K562 (cell line): ENCODE measurements at places on chromosomes 4 and X.

- DNase-seq = no peak
These were observed 74.7 kb downstream of the UGT8 start for GRCh38 chr4:114673306-114673705.

GRCh38 chr4:20351360-20352162 is 99.9 kb downstream of the SLIT2 start:
- no peak for DNase-seq

- DNase-seq = no peak
These were observed 5.2 kb downstream of the TREX2 start for GRCh38 chrX:153440556-153441135.

- no peak for DNase-seq
These were observed 144.3 kb upstream of the PAK3 start for GRCh38 chrX:110951472-110952269.

DNA sequence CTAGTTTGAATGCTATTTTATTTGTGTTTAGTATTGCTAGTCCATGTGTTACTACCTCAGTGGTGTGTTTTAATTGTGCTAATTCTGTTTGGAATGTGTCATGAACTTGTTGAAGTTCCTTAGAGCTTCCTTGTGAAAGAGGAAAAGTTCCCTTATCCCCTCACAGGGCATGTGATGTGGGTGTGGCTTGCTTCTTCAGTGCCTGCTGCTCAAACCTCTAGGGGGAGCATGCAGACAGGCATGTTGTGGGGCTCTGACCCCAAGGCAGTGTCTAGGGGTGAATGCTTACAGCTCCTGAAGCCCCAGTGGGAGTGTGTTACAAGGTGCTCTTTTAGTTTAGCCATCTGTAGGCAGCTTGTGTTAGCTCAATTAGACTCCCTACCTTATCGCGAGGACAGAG is 86.5 kb downstream of the MAGED4 start:
- no peak for DNase-seq

- no peak for DNase-seq
These were observed 17.3 kb upstream of the BBS12 start for GRCh38 chr4:122715221-122715620.
